ENCODE measurements at places on chromosomes 6 and 20.
A peak's percentile ranks its signal among the peaks of the same experiment; 100 is the strongest.

- DNase-seq: no peak
Measured at GRCh38 chr20:44345147-44345546, 8.3 kb downstream of the R3HDML start.

GRCh38 chr6:14585689-14586088 lies 468.1 kb downstream of the CD83 start:
- DNase-seq: no peak

GRCh38 chr6:146636481-146636880 lies 37.7 kb downstream of the ADGB start:
- no peak for DNase-seq

DNA sequence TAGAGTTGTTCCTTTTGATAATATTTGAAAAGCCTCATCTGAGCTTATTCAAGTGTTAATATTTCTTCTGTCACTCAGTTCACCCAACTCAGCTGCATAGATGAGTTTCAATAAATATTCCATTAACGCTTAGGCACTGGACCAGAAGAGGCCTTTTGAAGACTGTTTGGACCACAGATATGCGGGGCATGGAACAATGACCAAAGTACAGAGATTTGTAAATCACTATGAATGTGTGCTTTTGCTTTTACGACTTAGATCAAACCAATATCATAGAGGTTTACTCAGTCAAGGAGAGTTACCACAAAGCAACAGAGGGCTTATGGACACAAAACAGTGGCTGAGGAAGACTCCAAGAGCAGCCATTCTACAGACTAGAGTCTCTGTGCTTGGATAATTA lies 99.9 kb downstream of the RTN4IP1 start:
- no peak for DNase-seq

GRCh38 chr6:79261666-79262065 lies 27.2 kb upstream of the HMGN3 start:
- no peak for DNase-seq

GRCh38 chr20:45339084-45339483 lies 9.1 kb downstream of the SDC4 start:
- no peak for DNase-seq

GRCh38 chr20:43666376-43667328 lies at the start of gene MYBL2:
Gene MYBL2 (plus strand): TSS chr20:43667114. CDS start chr20:43667284, 170 bp downstream.
- DNase-seq: peak; percentile 46

DNA sequence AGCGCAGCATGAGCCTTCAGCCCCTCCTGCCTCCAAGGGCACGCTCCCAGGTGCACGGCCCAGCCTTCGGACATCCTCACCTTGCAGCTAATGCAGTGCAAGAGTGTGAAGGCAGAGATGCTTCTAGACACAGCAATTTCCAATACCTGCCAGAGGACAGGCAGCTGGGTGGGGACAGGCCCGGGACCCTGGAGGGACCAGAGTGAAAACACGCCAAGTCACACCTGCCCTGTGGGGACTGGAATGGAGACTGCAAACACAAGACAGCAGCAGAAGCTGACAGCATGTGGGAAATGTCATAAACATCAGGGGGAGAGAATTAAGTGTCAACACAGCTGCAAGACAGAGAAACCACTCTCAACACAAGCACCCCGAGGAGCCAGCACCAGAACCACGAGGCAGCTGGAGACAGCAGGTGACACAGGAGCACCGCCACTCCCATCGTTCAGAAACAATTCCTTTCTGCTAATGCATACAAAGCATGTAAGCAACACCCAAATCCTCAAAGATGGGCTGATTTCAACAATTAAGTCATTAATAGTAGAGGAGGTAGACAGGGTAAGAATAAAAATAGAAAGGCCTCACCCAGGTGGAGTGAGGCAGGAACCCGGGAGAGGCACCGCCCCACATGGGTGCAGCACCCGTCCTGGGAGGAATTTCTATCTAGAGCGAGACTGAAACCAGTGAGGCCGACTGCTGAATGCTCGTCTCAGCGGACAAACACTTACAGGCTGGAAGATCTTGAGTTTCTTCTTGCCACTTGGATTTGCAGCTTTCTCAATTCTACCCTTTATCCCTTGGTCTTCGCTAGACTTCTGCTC lies 17.1 kb downstream of the DIDO1 start:
- DNase-seq: no peak

- DNase-seq: no peak
Measured at GRCh38 chr6:15340775-15341174, 94.9 kb downstream of the JARID2 start.
